ENCODE measurements at places on chromosomes 7 and 10.

GRCh38 chr7:108603656-108604306 is 34.1 kb downstream of the DNAJB9 start:
- no peak for DNase-seq

- no peak for DNase-seq
These were observed 43.6 kb upstream of the SMNDC1 start for GRCh38 chr10:110348336-110348735.

- DNase-seq, result no peak
These were observed 57.9 kb downstream of the ZNF22 start for GRCh38 chr10:45058580-45058979.

DNA sequence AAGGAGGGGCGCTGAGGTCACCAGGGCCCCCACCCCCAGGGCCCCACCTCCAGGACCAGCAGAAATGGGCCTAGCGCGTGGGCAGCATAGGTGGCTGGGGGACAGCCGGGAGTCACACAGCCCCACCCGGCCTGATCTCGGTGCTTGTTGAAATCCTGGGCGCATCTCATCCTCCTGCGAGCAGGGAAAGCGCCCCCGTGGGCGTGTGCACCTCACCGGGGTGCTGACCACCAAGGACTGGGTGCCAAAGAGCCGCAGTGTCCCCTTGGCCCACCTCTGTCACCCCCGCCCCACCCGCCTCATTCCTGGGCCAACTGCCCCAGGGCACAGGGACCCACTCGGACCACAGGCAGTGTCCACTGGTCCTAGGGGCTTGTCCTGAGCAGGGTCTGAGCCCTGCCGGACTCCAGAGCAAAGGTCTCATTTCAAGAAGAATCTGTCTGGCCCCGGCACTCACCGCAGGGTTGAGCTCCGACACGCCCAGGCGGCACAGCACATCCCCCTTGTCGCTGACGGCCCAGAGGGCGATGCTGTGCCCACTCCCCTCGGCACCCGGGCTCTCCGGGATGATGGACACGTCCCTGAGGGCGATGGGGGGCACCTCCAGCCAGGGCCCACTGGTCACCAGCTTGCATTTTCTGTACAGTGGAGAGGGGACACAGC is 11.4 kb downstream of the BHLHA15 start:
- no peak for DNase-seq

- no peak for DNase-seq
These were observed 90.2 kb upstream of the STEAP4 start for GRCh38 chr7:88396948-88397322.

Data from GM10248 (cell line).